ENCODE measurements at places on chromosomes 3 and 15. TPM values are rescaled to one million over a fixed set of nuclear protein-coding genes. Genes with fewer than 3 reads are reported as not detected.

Gene C3orf22
- polyA plus RNA-seq, result not detected

Gene DUOXA1
- polyA plus RNA-seq, result not detected

Gene EIF4E3
- 7.9 TPM for polyA plus RNA-seq

Gene C2CD4A
- 0.19 TPM for polyA plus RNA-seq

Gene UBAP1L
- polyA plus RNA-seq, result 6.2 TPM

Gene PGBD4
- polyA plus RNA-seq, result 1.3 TPM

Gene MANF
- 85.1 TPM for polyA plus RNA-seq

Gene CEP63
- polyA plus RNA-seq, result 37.1 TPM

Gene NEDD4
- 15.2 TPM for polyA plus RNA-seq

Gene PRTG
- 3.3 TPM for polyA plus RNA-seq

Gene GNAT1
- 0.26 TPM for polyA plus RNA-seq

Gene SFMBT1
- 8.4 TPM for polyA plus RNA-seq

Gene MKRN3
- 4.3 TPM for polyA plus RNA-seq

Gene THBS1
- polyA plus RNA-seq, result 94.6 TPM

Gene SLC28A1
- 0.33 TPM for polyA plus RNA-seq

Gene SPESP1
- 4.7 TPM for polyA plus RNA-seq

Gene ZBTB20
- polyA plus RNA-seq, result 2.8 TPM

DNA sequence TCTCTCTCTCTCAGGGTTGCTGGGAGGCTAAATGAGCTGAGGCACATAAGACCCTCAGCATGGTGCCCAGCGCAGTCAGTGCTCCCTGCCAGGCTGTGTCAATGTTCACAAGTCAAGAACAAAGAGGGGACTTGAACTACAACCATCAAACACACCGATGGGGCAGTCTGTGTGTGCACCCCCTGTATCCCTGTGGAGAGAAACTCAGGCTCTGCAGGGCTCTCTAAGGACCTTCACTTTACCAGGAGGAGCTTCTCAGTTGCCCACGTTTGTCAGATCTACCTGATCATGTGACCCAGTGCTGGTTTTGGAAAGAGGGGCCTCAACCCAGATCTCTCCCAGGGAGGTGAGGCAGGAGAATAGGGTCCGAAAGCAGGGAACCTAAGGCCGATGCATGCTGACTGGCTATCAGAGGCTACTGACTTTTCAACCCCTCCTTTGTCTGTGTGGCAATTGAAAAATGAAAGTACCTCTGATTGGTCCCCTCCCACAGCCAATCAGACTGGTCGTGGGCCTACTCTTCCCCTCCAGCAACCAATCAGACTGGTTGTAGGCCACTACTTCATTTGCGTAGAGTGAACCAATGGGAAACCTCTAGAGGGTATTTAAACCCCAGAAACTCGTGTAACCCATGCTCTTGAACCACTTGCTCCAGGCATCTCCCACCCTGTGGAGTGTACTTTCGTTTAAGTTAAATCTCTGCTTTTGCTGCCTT, 34.0 kb downstream of the RHCG start:
- no peak for DNase-seq

DNA sequence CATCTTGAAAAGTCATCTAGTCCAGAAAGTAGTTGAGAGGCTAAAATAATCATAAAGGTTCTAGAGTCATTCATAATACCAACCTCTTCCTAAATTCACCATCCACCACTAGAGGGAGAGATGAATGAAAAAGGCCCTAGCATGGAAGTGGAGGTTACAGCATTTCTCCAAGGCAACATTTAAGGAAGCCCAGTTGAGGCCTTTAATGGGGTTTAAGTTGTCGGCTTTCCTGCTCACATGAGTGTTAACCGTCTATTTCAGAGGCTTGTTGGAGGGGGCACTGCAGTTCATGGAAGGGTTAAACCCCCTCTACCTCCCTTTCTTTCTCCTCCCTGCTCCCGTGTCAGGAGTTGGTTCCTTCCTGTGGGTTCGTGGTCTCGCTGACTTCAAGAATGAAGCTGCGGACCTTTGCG, 3.8 kb upstream of the SLCO3A1 start:
- DNase-seq, result peak; percentile 66

DNA sequence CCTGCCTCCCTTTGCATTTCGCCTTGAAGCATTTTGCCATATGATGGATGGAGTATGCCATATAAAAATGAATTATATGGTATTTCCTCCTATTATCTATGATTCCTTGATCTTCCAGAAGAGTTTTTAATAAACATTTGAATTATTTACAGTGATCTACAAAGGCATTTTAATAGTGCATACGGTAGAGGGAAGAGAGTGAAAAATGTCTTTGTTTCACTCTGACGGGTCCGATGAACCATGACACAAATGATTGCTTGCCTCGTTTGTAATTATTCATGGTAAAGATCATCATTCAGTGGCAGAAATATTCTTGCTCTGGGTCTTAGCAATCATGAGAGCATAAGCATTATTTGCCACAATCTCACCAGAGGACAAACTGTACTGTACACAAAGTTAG, 1010.9 kb downstream of the NTRK3 start:
- DNase-seq, result no peak

DNA sequence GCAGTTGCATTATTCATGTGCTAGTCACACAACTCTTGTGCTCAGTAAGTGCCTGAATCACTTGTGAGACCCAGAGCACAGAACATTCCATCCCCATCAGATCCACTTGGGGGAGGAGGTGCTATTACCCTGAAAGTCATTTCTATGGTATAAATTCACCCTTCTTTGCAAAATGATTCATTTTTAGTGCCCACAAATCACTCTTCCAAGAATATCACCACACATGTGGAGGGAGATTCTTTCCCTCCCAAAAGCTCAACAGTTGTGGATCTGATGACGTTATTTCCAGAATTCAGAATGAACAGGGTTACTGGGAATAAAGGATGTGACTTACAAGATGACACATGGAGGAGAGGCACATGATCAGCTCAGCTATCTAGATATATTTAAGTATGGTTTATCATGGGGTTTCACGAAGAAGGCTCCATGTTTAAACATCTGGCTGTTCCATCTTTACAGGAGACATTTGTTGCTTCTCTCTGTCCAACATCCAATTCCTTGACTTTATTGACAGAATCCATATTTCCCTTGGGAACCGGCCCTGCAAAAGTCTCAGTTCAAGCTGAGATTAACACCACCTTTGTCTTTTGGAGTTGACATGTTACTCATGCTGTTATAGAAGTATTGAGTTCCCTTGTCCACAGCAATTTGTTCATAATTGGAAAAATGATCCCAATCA, 214.2 kb upstream of the PROK2 start:
- no peak for DNase-seq

DNA sequence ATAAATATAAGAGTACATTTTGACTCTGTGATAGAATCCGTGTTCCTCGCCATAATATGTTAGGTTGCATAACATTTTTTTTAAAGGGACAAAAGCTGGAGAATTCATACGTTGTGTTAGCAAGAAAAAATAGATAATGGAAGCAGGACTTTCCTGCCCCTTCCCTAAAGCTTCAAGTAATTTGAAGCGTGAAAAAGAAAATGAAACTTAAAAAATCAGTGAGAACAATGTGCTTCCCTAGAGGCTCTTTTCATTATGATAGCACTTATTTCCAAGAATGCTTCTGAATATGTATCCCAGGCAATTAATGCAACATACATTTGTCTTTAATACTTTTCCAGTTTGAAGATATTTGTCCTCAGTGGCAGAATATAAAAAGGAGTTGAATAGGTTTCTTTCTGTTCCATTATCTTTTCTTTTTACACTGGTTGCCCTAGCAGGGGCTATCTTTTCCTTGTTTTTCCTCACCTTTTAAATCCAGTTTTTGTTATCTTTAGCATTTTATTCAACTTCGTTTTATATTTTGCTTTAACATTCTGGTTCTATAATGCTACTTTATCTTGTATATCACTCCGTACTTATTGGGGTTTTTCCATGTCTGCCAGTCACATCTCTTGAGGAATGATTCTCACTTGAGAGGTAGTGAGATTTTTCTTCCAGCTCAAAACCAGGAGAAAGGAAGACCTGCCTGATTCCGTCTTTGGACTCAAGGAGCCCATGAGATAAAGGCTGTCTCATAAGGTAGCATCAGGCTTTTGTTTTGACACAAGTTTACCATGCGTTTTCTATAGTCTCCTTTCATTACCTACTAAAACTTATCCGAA, 113.8 kb downstream of the MBNL1 start:
- DNase-seq, result peak; percentile 37

DNA sequence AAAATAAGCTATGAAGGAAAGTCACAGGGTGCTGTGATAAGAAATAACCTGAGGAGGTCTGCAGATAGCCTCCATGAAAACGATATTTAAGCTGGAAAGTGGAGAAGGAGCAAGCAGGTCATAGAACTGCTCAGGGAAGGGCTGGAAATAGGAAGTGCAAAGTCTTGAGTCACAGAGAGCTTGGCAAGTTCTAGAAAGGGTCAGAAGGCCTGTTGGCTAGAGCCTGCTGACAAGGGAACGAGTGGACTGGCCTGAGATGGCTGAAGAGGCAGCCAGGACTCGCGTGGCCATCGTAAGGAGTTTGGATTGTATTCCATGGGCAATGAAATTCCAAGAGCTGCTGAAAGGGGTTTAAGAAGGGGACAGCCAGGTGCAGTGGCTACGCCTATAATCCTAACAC, 64.7 kb upstream of the IL12A start:
- DNase-seq, result no peak

- DNase-seq, result no peak
Observed at GRCh38 chr15:60272623-60273022, 125.2 kb downstream of the ANXA2 start.

- DNase-seq, result no peak
Observed at GRCh38 chr15:66909381-66909890, 156.0 kb upstream of the SMAD3 start.

DNA sequence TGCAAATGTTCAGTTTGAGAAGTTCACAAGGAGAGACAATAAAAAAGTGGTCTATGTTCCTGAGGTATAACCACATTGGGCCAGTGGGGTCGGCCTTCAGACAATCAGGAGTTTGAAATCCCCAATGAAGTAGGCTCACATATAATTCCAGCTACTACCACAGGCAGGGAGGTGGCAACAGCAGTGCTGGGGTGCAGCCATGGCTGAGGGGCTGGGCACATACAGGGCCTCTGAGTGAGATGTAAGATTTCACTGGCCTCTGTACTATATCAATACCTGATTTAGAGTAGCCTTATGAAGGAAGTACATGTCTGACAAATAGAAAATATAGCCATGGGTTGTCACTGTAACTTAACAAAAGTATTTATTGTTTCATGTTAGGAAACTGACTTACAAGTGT, 402.2 kb downstream of the TBC1D5 start:
- DNase-seq, result no peak

DNA sequence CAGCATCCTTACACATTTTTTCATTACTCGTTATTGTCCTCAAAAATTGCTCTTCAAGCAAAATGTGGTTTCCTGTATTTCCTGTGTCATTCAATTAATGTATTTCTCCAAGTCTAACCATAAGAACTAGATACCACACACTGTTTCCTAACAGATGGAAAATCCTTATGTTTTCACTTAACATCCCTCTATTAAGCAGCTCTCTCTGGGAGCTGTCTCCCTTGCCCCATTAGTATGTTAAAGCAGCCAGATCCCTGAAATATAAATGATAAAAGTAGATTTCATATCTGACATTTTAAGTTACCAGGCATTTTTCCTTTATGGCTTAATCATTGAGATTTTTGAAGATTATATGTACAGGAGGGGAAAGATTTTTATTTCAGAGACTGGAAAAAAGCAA, 15.9 kb downstream of the PFN2 start:
- DNase-seq, result peak; percentile 9

GRCh38 chr3:126367316-126367805, 10.2 kb upstream of the KLF15 start:
- no peak for DNase-seq

- no peak for DNase-seq
Observed at GRCh38 chr3:98978068-98978811, 76.7 kb upstream of the DCBLD2 start.

DNA sequence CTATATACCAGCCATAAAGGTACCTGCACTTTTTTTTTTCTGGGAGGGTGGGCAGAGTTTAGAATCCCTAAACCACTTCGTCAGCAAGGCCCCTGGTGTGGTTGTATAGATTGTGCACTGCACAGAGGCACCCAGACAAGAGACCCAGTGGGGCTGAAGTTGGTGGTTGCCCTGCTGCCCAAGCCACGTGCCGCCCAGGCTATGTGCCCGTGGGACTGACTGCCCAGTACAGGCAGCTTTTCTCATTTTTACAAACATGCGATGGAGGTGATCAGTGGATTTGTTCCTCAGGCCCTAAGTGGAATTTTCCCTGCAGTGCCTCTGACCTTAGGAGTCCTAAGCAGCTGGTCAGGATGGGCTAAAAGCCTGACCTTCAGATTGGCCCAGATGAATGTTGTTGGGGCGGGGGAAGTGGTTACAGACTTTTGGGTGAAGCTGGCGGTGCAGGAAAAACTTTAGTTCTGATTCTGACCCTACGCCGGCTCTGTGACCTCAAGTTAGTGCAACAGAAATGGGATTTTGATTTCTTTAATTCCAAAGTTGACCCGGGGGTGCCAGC, 34.9 kb upstream of the LIMD1 start:
- DNase-seq, result no peak

DNA sequence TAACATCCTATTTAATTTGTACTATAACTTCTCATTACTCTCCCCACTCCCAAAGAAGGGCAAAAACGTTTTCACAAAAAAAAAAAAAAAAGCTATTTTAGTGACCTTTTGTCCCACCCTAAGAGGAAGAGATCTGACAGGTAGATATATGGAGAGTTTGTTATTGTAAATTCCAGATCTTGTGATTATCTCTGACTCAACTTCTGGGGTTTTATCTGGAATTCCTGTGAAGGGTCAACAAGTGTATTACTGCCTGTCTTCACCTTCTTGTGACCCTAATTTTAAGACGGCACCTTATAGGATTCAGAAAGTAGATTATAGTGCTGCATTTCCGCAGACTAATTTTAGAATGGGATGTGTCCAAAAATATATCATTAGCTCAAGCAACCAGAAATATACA, 205.9 kb upstream of the CDIN1 start:
- DNase-seq, result no peak

DNA sequence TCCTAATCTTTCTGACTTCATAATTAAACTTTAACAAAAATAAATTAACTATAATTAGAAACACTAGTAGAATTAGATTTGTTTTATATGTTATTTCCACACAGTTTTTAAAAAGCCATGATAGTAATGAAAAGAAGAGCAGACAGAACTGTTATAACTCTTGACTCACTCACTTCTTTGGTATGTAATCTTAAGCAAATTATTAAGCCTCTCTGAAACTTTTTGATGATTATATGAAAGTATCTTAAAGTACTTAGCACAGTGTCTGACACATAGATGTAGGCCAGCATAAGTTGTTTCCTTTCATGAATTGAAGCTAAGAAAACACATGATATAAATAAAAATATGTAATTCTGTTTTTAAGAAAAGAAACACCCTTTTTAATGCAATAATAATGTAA, 123.6 kb upstream of the MLF1 start:
- no peak for DNase-seq

- DNase-seq, result no peak
Observed at GRCh38 chr3:36843065-36844051, 79.0 kb upstream of the DCLK3 start.

All from muscle of leg (tissue), 16 donors.